ENCODE measurements at places on chromosomes 7 and 10.

DNA sequence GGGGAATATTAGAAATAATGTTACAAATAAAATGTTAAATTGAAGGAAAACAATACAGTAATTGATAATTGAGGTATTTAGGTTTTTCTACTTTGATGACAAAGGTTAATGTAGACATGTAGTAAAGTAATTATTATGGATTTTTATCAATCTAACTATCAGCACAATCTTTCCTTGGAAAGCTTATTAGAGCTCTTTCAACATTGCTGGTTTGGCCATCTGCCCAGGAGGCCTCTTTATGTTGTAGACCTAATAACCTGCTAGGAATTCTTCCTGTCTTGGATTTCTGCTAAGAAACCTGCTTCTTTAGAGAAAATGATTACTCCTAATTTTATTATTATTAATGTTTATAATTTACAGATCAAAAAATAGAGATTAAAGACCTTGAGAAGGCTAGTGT, 78.9 kb downstream of the CHRM2 start:
- DNase-seq = no peak

DNA sequence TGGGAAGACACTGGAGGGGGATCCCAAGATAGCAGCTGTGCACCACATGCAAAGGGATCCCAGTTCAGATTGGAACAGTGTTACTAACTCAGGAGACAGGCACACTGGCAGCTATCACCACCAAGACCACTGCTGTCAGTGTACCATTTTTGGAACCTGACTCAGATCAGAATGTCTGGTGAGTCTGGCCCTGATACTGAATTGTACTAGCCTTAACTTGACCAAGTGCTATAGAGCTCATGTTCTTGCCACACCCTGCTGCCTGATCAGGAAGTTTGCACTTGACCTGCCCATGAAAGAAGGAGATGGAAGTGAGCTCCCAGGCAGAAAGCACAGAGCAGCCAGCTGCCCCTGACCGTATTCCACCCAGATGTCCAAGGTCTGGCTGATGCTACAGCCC, 4.8 kb upstream of the PRRT4 start:
- peak; percentile 6 for DNase-seq

DNA sequence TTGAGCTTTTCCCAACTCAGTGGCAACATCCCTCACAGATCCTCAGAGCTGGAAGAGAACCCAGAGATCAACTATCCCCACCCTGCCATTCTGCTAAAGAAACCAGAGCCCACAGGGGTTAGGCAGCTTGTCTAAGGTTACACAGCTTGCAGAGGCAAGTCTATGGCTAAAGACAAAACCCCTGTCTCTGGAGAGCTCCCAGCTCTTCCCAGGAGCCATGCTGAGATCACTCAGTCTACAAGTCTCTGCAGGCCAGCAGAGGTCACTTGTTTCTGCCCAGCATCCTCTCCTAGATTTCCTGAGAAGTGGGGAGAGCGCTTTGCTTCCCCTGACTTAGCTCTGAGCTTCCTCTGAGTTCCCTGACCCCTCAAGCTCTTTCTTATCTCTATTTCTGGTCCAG, 28.5 kb upstream of the LOXL4 start:
- no peak for DNase-seq

- no peak for DNase-seq
Measured at GRCh38 chr7:139646566-139646965, 123.1 kb downstream of the CLEC2L start.

DNA sequence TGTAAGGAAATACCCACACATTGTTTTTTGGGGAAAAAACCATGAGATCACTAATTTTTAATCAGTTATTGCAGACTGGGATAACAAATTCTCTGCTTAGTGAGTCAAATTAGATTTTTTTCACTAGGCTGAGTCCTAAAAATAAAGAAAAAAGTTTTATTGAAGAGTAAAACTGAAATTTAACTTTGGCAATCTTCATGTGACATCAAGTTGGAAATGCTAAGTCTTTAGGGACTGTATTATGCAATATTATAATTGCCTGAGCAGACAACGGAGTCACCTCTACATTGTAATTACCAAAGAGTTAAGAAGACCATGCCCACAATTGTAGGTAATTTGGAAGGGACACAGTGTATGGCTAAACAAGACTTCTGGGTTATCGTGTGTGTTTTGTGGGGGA, 2.2 kb upstream of the CLEC5A start:
- peak; percentile 23 for DNase-seq

GRCh38 chr7:12031638-12032037, 179.5 kb upstream of the TMEM106B start:
- DNase-seq = no peak

DNA sequence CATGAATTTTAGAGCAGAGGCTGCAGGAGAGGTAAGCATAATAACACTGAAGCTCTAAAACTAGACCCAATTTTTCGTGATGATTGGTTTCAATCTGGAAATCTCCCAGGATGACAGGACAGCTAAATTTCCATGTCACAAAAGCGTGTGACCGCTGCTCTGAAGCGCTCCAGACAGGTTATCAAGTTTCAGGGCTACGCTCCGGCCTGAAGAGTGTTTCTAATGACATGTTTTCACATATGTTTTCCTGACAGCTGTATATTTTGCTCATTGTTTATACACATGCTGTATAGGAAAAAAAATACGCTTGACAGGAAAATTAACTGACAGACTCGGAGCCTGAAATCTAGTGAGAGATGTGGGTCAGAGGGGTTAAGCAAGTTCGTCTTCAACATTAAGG, 219.8 kb upstream of the BMPER start:
- no peak for DNase-seq

- no peak for DNase-seq
Measured at GRCh38 chr7:40755438-40755837, 620.6 kb downstream of the SUGCT start.

- DNase-seq = no peak
Measured at GRCh38 chr7:98211221-98211675, at the start of gene BHLHA15. Gene BHLHA15 (plus strand): TSS chr7:98211439. CDS start chr7:98212310, 871 bp downstream.

GRCh38 chr7:26185844-26186180, 14.7 kb downstream of the HNRNPA2B1 start:
- no peak for DNase-seq

DNA sequence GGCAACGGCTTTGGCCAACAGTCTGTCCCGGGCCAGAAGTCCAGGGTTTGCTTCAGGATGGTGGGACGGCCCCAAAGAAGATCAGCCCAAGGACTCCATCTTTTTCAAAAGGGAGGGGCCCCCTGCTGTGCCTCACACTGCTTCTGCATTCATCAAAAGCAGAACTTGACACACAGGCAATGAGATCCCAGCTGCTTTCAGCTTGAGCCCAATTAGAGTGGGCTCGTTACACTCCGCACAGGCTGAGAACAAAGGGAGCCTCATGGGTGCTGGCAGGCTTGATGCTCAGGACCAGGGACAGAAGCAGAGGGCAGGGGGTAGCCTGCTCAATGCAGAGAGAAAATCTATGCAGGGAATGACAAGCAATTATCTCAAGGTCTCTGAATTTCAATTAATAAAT, 45.5 kb downstream of the VOPP1 start:
- DNase-seq = no peak

- peak; percentile 2 for DNase-seq
Measured at GRCh38 chr10:67306588-67307205, 380.9 kb downstream of the LRRTM3 start.

GRCh38 chr7:136489808-136490207, 378.6 kb upstream of the CHRM2 start:
- DNase-seq = no peak

DNA sequence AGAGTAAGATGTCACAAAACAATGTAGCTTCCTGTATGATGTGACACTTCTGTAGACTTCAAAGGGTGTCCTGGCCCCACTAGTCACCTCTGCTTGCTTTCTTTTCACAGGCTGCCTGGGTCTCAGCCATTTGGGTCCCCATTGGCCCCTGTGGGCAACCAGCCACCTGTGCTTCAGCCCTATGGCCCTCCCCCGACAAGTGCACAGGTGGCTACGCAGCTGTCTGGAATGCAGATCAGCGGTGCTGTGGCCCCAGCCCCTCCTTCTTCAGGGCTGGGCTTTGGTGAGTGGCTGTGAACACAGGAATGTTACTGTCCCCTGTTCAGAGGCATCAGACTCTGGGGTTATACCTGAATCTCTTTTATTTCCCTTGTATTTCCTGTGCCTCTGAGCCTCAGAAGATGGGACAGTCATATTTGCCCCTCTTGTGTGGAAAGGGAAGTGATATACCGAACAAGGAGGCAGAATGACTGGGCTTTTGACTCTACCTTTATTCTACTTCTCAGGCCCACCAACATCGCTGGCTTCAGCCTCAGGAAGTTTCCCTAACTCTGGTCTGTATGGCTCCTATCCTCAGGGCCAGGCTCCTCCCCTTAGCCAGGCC, 15.4 kb downstream of the SEC24C start:
- no peak for DNase-seq

DNA sequence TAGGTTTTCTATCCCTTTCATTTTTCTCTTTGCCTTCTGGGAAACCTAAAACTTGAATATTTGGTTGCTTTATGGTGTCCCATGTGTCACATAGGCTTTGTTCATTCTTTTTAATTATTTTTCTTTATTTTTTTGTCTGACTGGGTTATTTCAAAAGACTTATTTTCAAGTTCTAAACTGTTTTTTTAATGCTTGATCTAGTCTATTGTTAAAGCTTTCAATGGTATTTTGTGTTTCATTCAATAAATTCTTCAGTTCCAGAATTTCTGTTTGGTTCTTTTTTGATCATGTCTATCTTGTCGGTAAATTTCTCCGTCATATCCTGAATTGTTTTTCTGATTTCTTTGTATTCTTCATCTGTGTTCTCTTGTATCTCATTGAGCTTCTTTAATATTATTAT, 86.8 kb downstream of the NPS start:
- no peak for DNase-seq

- DNase-seq = no peak
Measured at GRCh38 chr7:47601119-47601880, 19.4 kb upstream of the TNS3 start.

- no peak for DNase-seq
Measured at GRCh38 chr10:66321723-66322665, 603.8 kb upstream of the LRRTM3 start.

DNA sequence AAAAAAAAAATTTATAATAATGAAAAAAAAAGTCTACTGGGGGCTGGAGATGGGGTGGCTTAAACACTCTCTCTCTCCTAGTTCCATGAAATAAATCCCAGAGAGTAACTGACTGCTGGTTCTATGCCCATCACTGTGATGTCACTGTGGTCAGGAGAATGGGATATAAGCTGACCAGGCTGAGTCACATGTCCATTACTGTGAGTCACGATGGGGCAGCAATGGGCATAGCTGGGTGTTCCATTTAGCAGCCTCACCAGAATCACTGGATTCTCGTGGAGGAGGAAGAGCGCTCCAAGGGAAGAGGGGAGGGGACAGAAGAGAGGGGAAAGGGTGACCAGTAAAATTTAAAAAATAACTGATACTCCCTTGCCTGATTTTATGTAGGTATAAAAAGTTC, 37.1 kb downstream of the MASTL start:
- no peak for DNase-seq

GRCh38 chr7:50842041-50842440, 59.3 kb upstream of the GRB10 start:
- DNase-seq = no peak

DNA sequence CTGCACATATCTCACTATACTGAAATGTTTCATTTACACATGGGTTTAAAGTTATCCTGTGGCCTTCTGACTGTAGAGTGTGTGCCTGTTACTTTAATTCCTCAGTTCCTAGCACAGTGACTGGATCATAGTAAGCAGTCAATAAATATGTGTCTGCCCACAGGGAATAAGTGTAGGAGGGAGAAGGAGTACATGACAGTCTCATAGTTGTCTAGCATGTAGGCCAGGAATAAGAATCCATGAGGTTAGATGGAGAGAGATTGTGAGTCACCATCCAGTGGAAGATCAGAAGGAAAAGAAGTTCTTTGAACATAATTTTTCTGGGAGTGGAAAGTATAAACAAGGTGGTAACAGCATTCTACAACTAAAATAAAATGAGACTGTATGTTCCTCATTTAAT, 36.6 kb upstream of the SEMA3A start:
- no peak for DNase-seq

DNA sequence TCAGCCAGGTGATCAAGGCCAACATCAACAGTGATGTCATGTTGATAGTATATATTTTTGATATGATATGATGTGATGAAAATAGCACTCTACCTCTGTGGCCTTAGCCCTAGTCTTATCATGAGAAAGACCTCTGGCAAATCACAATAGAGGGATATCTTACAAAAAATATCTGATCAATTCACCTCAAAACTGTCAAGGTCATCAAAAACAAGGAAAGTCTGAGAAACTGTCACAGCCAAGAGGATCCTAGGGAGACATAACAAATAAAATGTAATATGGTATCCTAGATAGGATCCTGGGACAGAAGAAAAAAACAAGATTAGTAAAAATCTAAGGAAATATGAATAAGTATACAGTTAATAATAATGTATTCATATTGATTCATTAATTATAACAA, 92.6 kb downstream of the NRCAM start:
- no peak for DNase-seq

- DNase-seq = no peak
Measured at GRCh38 chr7:95440394-95441038, 5.7 kb upstream of the PON2 start.

- DNase-seq = no peak
Measured at GRCh38 chr10:2871673-2872219, 195.6 kb upstream of the PFKP start.

DNA sequence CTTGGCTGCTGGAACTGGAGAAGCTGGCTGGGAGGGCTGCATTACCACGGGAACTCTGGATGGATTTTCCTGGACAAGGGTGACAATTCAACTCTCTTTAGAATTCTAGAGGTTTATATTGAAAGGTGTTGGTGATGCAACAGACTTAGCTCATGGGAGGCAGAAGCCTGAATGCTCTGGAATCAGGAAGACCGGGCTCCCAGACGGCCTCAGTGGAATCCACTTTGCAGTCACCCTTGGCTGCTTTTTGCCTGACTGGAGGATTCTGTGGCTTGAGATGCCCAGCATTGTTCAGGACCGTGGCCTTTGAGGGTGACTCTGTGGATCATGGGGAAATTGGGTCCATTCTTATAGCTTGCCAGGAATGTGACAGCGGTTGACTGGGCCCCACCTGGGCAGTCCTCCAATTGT, 32.3 kb downstream of the PYROXD2 start:
- DNase-seq = no peak

GRCh38 chr10:119306514-119306951, 99.2 kb downstream of the GRK5 start:
- DNase-seq = peak; percentile 24

GRCh38 chr10:80192553-80192952, 12.8 kb downstream of the ANXA11 start:
- DNase-seq = no peak

DNA sequence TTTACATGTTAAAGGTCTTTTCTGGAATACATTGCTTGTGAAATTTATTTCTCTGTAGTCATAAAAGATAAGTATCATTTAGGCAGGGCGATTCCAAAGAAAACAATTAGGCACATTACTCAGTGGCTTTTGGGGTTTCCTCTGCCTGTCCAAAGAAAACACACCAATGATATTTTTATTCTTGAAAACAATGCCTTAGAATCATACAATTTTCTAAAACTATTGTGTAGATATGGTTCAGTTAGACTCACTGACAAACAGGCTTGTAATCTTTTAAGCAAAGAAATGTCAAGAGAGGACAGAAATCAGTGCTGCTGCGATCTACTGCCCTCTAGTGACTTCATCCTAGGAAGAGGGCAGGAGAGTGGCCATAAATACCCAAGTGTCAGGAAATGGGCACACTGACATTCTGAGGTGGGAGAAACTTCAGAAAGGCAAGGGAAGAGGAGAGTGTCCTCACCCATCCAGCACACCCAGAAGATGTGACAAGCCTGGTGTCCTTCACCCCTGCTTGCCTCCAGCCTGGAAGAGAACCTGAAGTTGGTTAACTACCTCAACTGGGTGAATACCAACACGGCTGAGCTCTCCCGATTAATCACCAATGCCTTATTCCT, 120.5 kb downstream of the GALNT11 start:
- DNase-seq = peak; percentile 22
